Activated CD4-positive, alpha-beta T cell treated with anti-CD3 and anti-CD28 coated beads, Interleukin-2, amount 10 ng/mL, durations not matched to agents 7 days and 5 days (primary cell): ENCODE measurements at places on chromosomes 6 and 20.

DNA sequence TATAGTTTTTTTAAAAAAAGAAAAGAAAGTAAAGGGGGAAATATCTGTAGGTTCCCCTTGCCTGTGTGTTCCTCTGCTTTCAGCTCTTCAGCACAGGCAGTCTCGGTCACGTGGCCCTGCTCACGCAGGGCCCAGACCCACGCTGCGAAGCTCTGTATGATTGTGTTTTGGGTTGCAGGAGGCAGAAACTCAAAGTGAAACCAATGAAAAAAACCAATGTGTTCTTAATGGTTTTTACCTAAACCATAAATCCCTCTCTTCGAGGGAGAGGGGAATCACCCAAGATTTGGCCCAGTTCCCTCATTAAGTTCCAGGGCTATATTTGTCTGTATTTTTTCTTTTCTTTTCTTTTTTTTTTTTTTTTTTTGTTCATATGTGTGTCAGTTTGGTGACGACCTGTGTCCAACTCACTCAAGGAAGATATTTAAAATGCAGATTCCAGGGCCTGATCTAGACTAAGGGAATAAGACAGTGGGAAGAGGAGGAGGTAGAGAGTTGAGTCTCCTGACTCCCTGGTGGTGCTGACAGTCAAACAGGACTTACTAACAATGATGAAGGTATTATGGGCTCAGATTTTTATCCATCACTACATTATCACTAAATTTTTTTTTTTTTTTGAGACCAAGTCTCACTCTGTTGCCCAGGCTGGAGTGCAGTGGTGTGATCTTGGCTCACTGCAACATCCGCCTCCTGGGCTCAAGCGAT is 33.8 kb upstream of the RREB1 start:
- peak; percentile 79 for DNase-seq

DNA sequence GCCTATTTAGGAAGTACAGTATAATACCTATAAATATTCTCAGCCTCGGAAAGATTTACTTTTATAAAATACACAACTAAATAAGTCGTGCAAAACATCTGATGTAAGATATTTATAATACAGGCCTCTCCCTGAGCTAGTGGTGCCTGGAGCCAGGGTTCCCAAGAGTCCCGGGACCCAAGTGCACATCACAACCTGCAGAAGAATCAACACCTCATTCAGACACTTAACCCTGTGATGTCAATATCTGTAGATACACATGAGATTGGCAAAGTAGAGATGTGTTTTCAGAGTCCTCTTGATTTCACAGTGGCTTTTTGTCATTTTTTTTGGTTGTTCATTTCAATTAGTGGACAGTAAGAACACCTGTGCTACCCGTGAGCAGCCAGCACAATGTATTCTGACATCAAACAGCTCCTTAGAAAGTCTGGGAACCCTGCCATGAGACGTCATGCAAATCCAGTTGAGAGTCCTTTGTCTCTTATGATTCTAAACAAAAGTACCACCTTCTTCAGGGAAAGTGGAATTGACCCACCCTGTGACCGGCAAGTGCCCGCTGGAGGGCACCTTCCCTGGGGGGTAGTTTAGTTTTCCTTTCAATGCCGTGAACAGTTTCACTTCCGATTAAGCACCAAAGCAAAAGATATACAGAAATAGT is 101.6 kb downstream of the DACT2 start:
- DNase-seq, result no peak

DNA sequence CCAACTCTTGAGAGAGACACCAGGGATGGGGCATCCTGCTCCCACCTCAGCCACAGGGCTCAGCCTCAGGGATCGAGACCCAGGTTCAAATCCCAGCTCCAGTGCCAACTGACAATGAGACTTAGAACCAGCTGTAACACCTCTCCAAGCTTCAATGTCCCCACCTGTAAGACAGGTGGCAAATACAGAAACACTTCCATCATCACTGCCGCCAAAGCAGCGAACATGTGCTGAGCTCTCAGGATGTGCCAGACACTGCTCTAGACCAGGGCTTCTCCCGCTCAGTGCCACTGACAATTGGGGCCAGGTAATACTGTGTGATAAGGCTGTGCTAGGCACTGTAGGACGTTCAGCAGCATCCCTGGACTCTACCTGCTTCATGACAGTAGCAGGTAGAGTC is 22.1 kb downstream of the PREX1 start:
- DNase-seq, result no peak

GRCh38 chr6:156630613-156631302 is 146.4 kb upstream of the ARID1B start:
- DNase-seq, result no peak

DNA sequence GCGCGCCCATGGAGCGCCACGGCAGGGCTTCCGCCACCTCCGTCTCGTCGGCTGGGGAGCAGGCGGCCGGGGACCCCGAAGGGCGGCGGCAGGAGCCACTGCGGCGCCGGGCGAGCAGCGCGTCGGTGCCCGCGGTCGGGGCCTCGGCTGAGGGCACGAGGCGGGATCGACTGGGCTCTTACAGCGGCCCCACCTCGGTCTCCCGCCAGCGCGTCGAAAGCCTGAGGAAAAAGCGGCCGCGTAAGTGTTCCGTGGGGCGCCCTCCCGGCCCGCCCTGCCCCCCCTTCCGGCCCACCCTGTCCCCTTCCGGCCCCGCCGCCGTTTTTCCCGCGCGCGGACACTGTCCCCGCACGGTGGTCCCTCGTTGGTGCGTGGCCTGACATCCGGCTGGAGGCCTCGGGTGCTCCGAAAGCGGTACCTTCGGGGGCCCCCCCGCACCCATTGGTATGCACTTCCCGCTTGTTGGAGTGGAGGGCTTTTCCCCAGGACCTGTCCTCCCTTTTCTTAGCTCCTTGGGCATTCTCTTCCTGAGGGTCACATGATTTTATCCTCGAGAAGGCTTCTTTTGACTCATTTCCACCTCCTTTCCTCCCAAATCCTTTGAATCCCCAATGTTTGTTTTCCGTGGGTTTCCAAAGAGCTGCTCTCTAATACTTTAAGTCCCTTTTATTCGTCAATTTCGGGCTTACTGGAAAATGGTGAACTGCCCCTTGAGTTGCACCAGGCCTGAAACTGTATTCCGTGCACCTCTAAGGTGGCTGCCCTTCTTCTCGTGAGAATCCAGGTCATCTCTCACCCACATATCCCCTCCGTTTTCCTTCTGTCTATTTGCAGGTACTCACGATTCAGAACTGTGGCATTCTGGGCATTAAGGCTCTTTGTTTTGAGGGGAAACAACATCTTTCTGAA is 556 bp downstream of the PANK2 start:
- peak; percentile 45 for DNase-seq

DNA sequence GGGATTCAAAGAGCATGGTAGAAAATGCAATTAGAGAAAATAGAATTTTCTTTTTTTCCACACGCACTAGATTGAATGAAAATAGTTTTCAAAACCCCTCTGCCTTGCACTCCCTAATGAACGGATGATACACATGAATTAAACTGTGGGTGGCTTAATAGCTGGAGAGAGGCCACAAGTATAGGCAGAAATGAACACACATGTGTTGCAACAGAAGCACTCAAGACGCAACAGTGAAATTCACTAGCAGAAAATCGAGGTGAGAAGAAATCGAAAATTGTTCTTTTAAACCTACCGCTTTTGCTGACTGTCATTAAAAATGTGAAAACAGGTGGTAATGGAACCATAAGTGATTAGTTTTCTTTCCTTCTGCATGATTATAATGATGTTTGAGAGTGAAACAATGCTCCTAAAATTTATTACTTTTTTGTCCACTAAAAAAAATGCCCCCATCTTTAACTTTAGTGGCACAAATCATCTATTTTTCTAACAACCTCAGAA is 80.1 kb upstream of the SHLD1 start:
- DNase-seq, result no peak

- DNase-seq, result no peak
These were observed 861 bp downstream of the PPP1R14C start for GRCh38 chr6:150143516-150144293.

GRCh38 chr6:69162811-69163210 is 527.7 kb downstream of the ADGRB3 start:
- no peak for DNase-seq

- DNase-seq, result no peak
These were observed 20.3 kb upstream of the TENT5A start for GRCh38 chr6:81772741-81773140.

GRCh38 chr6:158283304-158283980 is 28.8 kb upstream of the TULP4 start:
- DNase-seq, result peak; percentile 25

GRCh38 chr6:160634706-160635105 is 29.4 kb downstream of the LPA start:
- peak; percentile 6 for DNase-seq

DNA sequence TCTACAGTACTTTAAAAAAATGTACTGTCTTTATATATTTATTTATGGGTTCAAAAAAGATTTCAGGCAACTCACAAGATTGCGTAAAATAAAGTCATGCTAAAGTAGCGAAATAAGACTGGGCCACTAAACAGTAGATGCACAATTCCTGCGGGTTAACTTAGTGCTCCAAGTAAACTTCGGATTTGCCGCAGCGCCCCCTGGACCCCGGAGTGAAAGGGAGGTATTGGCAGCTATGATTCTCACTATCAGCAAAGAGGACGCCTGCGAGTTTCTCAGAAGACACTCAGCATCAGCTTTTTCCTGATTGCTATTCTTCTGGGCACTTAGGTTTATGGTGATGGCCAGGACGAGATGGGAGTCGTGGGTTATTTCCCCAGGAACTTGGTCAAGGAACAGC is 1.4 kb downstream of the OTOR start:
- DNase-seq, result no peak

DNA sequence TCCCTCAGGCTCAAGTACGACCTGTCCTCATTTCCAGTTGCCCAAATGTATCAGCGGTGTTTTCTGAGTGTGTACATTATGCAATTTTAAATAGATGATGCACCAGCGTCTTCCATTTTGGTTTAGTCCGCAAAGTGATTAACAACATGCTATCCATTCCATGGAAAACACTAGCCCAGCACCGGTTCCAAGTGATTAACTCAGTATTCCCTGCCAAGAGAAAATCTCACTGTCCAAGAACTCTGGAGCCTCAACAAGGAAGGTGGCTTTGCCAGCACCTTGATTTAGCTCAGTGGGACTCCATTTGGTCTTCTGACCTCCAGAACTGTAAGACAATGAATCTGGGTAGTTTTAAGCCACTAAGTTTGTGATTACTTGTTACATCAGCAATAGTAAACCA is 107.2 kb downstream of the FOXC1 start:
- no peak for DNase-seq

- DNase-seq, result no peak
These were observed 169.2 kb upstream of the C6orf118 start for GRCh38 chr6:165478581-165478980.

- DNase-seq, result no peak
These were observed 25.2 kb downstream of the DLL1 start for GRCh38 chr6:170265655-170266054.

DNA sequence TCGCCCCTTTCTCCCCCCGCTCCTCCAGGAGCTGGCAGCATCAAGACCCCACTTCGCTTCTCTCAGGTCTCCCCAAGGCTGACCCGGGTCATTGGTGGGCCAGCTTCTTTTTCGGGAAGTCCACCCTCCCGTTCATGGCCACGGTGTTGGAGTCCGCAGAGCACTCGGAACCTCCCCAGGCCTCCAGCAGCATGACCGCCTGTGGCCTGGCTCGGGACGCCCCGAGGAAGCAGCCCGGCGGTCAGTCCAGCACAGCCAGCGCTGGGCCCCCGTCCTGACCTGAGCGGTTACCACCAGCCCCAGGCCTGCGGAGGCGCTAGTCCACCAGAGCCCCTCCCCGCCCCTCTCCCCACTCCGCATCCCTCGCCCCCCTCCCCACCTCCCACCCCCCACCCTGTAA is 1.0 kb downstream of the PPDPF start:
- no peak for DNase-seq

DNA sequence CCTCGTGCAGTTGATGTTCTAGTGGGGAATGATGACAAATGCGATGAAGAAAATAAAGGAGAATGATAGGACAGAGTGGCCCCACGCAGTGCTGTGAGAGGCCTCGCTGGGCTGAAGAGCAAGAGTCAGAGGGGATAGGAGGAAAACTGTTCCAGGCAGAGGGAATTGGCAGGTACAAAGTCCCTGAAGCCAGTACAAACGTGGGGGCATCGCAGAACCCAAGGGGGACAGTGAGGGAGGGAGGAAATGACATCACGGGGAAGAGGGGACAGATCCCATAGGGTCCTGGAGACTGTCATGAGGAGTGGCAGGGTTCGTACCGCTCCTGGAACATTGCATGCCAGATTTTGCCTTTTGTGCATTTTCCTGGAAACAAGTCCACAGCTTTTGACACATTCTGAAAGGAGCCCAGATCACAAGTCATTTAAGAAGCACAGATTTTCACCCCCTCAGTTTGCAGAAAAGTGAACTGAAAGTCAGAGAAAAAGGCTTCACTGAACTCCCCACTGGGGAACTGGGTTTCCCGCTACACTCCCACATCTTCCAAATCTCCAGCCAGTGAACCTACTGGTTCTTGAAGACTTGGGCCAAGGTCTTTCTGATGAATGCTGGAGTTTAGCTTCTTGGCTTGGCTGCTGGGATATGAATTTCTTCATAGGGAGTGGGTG is 77.0 kb downstream of the SULF2 start:
- no peak for DNase-seq

DNA sequence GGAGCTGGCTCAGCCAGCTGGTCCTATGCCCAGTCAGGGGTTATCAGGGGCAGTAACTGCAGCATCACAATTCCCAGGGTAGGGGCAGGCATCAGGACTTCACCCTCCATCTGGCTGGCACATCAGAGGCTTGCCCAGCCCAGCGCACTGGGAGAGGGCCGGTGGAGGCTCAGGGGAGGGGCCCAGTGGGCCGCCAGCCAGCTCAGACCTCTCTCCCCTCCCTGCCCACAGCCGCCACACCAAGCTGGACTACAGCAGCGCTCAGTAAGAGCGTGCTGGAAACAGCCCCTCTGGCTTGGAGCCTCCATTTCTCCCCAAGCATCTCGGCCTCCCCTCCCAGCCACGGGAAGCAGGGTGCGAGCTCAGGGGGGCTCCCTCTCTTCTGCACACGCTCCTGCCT is 22.0 kb downstream of the ADA start:
- no peak for DNase-seq

DNA sequence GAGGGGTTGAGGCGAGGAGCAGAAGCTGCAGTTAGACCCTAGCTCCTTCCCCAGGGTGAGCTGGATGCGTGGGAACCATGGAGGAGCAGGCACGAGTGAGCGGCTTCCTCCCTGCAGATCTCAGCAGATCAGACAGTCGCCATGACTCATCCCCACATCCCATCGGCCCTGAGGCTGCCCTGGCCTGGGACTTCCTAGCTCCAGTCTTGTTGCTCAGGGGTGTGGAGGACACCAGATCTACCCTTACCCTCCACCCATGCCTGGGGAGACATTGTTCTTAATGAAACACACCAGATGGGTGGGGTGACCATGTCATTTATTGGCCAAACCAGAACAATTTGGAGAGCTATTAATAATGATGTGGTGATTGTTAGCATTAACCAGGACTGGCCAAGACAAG is 36.3 kb upstream of the TGM2 start:
- DNase-seq, result no peak

DNA sequence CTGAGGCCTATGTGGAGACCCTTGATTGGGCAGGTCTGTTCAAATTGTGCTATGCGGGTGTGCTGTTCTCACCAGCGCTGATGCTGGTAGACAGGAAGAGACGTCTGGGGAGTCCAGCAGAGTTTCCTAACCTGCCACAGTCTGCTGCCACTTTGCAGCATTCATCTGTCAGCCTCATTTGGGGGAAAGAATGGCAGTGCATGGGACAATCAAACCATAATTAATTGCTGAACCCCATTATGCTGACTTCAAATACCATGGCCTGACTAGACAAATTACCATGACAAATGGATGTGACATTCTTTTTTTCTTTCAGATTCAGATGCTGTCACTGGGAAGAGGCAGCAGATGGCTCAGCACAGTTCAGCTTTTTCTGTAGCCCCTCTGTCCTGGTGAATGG is 171.4 kb upstream of the SYNDIG1 start:
- no peak for DNase-seq
